KBM-7 (cell line): ENCODE measurements at places on chromosomes 3 and 15.

DNA sequence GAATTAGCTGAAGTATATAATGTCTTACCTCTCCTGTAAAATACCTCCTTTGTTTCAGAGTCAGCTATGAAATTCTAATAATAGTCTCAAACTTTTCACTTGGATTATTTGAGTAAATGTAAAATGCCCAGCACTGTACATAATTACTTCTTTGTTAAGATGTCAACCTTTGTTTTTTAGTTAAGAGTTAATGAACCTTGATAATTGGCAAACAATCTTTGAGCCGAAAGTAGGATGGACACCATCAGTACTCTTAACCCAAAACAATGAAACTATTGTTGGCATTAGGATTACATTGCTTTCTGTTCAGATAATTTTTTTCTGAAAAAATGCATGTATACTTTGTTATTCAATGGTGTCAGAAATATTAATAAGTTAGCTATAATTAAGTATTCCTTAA is 3.0 kb upstream of the NECTIN3 start:
- DNase-seq, result no peak

DNA sequence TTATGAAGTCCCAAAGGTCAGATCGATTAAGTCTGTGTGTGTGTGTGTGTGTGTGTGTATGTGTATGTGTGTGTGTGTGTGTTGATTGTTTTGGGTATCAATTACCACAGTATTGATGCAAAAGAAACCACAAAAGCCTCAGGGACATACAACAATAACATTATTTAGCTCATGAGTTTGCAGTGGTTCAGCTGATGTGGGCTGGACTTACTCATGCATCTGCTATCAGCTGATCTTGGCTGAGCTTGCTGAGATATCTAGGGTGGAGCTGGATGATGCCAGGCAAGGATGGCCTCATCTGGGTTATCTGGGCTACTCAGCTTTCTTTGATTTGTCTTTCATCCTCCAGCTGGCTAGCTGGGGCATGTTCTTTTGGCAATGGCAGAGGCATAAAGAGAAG is 82.4 kb upstream of the PRR23C start:
- DNase-seq, result no peak

DNA sequence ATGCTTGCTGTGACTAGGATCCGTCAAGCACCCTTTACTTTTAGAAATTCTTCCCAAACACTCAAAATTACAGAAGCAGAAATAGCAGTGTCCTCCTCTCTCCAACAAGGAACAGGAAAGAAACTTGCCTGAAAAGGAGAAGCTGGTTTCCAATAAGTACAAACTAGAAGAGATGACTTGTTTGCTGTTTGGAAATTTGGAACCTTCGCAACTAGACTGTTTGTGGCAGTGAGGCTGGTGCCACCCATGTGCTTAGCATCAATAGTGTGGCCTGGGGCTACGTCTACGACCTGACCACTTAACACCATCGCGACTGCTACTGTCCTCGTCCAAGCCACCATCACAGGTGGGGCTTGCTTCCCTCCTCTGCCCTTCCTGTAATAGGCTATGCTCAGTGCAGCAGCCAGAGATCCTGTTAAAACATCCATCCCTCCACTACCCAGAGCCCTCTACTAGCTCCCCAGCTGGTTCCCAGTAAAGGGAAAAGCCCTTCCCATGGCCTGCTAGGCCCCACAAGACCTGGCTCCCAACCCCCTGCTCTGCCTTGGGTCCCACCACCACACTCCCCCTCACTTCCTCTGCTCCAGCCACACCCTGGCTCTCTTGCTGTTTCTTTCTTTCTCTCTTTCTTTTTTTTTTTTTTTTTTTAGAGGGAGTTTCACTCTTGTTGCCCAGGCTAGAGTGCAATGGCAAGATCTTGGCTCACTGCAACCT is 52.6 kb upstream of the CCR2 start:
- peak; percentile 45 for DNase-seq

DNA sequence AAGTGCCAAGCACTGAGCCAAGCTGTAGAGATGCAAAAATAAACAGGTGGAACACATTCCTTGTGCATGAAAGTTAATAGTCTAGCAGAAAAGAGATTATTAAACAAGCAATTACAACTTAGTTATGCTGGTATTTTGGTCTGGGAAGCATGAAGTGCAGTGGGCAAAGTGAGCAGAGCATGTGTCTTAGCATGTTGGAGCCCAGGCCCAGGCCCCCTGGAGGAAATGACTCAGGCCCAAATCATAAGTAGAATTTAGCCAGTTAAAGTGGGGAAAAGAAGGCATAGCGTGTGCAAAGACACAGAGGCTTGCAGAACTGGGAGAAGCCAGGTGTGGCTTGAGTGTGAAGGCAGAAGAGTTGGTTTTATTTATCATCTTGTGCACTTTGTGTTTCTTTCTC is 163.8 kb upstream of the ATP11B start:
- DNase-seq, result no peak

GRCh38 chr3:196311-197148 is at the start of gene CHL1:
Gene CHL1 (plus strand): TSS chr3:196763. CDS start chr3:319777, 123,014 bp downstream.
- no peak for DNase-seq

- no peak for DNase-seq
These were observed 177.0 kb downstream of the MAGI1 start for GRCh38 chr3:65861718-65862117.

- no peak for DNase-seq
These were observed 49.5 kb downstream of the ARHGAP31 start for GRCh38 chr3:119343719-119344118.

- DNase-seq, result no peak
These were observed 269.8 kb downstream of the THRB start for GRCh38 chr3:24224666-24225384.

GRCh38 chr3:18735005-18735404 is 309.9 kb upstream of the SATB1 start:
- DNase-seq, result no peak

- no peak for DNase-seq
These were observed 68.7 kb downstream of the SMAD6 start for GRCh38 chr15:66770518-66771350.

- DNase-seq, result no peak
These were observed 117.7 kb downstream of the CD47 start for GRCh38 chr3:107973152-107973551.

- DNase-seq, result peak; percentile 50
These were observed 116.9 kb downstream of the NFKBIZ start for GRCh38 chr3:101966226-101966625.

- DNase-seq, result no peak
These were observed 126.0 kb downstream of the ZBTB20 start for GRCh38 chr3:115021061-115021460.

DNA sequence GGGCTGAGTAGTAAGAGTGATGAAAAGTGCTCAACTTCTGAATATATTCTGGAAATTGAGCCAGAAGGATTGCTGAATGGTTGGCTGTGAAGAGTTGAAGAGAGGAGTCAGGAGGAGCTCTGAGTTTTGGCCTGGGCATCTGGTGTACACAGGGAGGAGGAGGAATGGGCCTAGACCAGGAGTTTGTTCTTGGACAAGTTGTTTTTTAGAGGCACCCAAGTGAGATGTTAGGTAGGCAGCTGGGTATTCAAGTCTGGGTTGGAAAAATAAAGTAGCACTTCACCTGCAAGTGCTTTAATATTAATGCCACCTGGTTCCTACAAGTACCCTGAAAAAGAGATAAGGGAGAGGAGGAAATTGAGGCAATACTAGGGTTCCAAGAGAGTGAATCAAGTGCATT is 14.7 kb downstream of the BSN start:
- no peak for DNase-seq

DNA sequence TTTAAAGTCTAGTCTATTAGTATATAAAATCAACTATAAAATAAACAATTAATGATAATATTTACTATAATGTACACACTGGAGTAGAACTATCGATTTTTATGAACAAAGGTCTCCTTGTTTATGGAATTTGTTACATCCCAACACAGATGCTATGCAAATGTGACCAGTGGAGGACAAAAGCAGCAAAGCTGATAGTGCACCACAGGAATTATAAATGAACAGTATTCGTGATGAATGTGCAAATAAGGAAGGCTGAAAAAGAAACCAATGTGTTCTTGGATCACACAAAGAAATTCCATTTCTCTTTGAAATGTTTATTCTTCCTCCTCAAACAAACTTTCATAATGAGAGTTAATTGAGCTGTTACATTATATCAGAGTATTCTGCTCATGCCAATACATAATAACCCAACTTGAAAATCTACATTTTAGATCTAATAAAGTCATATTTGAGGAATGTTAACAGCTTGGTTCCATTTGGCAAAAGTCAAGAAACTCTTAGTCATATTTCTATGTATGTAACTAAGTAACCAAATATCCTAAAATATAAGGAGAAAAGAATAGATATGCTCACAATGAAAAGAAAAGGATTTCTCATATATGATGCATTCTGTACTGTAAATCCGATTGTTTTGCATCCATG is 79.3 kb downstream of the NEK10 start:
- no peak for DNase-seq

- no peak for DNase-seq
These were observed 29.4 kb upstream of the MYZAP start for GRCh38 chr15:57562196-57562769.

GRCh38 chr15:40162552-40162951 is 1.7 kb downstream of the BUB1B start:
- peak; percentile 15 for DNase-seq
